Adrenal gland (tissue), 19 donors: ENCODE measurements at places on chromosomes 1 and 21. TPM values are rescaled to one million over a fixed set of nuclear protein-coding genes. Genes with fewer than 3 reads are reported as not detected.

The ATP6V1G3 gene
- not detected for total RNA-seq

DNA sequence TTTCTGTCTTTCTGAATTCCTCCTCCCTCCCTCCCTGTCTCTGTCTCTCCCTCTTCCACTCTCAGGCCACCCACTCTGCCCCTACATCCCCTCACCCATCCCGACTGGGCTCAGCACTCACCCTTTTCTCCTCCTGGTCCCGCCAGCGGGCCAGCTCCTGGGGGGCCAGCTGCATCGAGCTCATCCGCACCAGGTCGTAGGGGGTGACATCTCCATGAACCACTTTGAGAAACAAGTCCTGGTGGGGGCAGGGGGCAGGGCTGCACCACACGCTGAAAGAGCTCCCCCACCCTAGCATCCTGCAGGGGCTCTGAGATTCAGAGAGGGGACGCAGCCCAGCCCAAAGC is 17.8 kb downstream of the SPOCD1 start:
- DNase-seq, result no peak

DNA sequence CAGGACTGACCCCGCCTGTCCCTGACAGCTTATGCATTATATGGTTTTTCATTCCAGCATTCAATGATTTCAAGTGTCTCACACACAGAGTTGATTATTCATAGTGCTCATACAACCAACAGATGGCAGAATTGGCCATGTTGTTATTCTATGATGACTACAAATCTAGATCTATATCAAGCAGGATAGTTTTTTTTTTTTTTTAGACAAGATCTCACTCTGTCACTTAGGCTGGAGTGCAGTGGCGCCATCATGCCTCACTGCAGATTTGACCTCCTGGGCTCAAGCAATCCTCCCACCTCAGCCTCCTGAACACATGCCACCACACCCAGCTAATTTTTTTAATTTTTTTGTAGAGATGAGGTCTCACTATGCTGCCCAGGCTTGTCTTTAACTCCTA is 40.1 kb upstream of the LRRC8D start:
- no peak for DNase-seq

The C8A gene
- not detected for total RNA-seq

DNA sequence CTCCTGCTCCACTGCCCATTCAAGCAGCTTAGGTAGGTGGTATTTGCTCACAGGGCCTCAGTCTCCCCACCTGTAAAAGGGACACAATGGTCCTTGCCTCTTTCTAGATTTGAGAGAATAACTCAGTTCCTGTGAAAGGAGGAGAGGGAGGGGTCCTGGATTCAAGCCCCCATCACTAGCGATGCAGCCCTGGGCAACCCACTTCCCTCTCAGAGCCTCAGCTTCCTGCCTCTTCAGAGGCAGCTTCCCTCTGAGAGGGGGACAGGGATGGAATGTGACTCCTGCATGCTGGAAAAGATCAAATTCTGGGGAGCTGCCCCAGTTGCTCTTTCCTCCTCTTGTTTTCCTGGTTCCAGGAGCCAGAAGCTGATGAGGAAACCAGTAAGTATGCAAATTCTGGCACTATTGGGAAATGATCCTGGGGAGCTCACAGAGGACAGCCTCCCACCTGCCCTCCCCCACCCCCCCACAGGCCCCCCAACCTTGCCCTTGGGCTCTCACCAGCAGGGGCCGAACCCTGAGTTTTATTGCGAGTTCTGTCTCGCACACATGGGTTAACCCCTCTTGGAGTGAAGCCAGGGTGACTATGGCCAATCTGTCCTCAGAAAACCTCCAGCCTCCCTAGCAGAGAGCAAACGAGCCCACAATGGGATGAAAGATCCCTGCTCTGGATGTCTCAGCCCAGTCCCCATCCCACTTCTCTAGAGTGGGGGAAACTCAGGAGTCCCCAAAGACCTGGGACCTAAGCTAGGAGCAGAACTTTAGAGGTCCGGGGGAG is 11.7 kb downstream of the ZC3H12A start:
- peak; percentile 65 for DNase-seq

DNA sequence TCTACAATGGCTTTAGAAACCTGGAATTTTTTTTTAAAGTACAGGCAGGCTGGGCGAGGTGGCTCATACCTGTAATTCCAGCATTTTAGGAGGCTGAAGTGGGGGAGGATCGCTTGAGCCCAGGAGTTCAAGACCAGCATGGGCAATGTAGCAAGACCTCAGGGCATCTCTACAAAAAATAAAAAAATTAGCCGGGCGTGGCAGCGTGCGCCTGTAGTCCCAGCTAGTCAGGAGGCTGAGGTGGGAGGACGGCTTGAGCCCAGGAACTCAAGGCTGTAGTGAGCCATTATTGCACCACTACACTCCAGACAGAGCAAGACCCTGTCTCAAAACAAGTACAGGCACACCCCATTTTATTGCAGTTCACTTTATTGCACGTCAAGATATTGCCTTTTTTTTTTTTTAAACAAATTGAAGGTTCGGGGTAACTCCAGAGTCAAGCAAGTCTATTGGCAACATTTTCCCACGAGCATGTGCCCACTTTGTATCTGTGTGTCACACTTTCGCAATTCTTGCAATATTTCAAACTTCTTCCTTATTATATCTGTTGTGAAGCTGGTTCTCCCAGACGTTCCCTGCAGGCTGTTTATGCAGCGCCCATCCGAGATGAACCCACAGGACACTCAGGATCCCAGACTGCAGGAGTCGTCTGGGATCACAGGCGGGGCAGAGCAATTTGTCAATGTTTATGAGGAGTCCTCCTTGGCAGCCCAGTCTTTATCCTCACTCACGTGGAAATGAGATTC is 4.7 kb downstream of the HES2 start:
- DNase-seq, result no peak

DNA sequence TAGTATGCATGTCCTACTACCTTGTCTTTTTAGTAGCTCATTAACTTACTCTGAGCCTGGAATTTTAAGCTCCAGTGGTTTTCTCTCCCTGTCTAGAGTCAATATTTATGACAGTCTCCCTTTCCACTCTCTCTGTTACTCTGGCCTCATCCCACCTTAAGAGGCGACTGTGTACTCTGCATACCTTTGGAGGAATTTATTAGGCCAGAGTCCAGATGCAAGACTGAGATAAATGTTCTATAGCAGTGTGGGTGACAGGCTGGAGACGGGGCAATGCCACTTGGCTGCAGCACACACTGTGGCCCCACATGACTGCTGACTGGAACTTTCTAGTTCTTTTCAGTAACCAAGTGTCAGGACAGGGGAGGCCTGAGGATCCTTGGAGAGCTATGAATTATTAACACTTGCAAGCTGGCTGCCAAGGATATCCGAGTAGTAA is 4.1 kb upstream of the PDZK1 start:
- no peak for DNase-seq

- no peak for DNase-seq
Observed at GRCh38 chr1:208405014-208405413, 160.8 kb upstream of the PLXNA2 start.

- DNase-seq, result peak; percentile 16
Observed at GRCh38 chr21:40179166-40179565, 311.9 kb downstream of the PCP4 start.

DNA sequence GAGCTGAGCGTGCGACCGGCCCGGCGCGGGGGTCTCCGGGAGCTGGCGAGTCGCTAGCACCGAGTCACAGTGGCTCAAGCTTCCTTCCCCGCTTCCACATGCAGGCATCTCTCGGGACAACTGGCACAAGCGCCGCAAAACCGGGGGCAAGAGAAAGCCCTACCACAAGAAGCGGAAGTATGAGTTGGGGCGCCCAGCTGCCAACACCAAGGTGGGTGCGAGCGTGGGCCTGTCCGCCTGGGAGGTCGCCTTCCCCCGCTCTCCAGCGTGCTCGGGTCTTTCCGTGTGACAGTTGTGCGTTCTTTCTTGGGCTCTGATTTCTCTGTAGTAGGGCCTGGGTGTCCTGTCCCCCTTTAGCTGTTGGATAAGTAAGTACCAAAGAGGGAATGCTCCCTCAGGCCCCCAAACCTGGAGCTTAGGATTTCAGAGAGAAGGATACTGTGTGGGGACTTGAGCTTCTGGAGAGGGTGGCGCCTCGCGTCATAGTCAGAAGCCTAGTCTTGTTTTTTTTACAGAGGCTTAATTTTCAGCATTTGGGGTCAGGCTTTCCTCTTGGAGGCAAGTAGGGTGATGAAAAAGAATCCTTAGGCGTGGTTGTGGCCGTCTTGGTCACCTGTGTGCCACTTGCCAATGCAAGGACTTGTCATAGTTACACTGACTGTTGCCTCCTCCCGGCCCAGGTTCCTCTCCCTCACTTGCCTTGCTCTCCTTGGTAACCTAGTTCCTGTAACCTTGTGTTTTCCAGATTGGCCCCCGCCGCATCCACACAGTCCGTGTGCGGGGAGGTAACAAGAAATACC is 790 bp downstream of the RPS8 start:
- DNase-seq, result no peak

DNA sequence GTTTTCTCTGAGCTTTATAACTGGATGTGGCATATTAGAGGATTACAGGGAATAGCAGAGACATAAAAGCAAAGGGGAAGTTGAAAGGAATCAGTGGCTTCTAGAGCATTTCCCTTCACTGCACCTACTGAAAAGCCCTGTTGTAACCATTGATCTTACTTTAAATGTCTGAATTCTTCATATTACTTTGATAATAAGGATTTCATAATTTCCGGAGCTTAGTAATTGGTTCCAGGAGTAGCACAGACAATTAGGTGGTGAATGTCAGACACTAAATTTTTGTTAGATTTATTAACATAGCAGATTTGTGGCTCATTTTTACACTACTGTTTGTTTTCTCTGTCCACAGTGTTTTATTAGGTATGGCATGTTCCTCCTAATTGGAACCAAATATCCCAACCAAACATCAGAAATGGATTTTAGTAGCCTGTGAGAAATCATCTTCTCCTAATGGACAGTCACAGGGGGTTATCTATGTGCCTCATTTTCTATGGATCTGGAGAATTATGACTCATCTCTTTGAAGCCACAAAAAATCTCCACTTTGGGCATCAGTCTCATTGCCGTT is 100.5 kb downstream of the GIPC2 start:
- no peak for DNase-seq

- DNase-seq, result no peak
Observed at GRCh38 chr1:30872948-30873263, 35.7 kb downstream of the SDC3 start.

GRCh38 chr1:162035241-162035640 is 11.6 kb upstream of the OLFML2B start:
- no peak for DNase-seq

The DLGAP3 gene
- 0.72 TPM for total RNA-seq

DNA sequence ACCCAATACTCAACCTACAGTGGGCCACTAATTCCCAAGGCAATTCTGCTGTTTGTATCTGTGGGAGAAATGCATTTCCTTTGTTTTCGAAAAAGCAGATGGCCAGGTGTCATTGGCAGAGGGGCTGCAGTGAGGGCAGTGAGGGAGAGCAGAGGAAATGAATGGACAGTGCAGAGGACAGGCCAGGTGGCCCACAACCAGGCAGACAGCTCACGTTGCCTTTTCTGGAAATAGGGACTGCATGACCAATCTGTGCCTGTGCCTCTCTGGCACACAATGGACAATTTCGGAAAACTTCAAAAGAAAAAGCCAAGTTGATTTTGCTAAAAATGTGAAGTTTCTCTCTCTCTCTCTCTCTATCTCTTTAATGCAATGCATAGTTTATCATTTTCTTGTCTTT is 52.6 kb upstream of the ETS2 start:
- DNase-seq, result no peak
